ENCODE measurements at places on chromosomes 2 and 18.

DNA sequence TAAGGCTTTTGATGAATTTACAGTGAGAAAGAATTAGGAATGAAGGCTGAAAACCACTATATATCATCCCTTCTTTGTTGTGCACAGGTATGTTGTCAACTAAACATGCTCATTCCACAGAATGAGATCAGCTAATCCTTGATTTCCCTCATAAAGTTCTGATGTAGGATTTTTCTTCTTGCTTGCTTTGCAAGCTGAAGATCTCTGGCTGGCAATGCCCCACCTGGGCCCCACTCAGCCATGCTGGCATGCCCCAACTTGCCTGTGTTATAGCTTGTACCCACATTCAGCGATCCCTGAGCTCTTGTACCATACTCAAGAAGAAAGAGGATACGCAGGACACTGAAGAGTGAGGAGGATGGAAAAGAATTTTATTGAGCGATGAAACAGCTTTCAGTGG is 18.0 kb upstream of the SERPINB11 start:
- DNase-seq = no peak

- no peak for DNase-seq
Measured at GRCh38 chr2:60371681-60372080, 181.8 kb downstream of the BCL11A start.

DNA sequence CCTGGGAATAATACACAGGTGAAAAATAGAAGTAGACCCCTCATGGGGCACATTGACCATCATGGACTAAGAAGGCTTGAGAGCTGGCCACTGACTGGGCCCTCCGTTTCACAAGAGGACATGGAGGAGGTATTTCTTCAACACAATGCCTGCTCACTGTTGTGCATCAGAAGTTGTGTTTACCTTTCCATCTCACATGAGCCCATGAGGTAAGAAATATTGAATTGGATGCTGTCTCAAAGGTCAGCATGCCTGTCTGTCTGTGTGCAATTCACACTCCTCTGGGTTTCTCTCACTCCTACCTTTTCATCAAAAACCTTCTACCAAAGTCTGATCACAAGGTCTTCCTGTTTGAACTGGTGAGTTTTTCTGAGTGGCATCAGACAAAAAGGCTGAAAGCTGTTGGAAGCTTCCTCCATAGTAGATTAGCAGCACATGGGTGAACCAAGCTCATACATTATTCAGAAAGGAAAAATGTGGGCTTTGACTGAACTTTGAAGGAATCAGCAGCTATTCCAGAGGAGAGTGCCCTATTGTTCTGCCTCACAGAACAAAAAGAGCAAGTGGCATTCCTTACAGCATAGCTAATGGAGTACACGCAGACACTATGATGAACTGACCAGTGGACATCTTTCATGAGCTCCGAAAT is 143.2 kb upstream of the RND3 start:
- peak; percentile 69 for DNase-seq

DNA sequence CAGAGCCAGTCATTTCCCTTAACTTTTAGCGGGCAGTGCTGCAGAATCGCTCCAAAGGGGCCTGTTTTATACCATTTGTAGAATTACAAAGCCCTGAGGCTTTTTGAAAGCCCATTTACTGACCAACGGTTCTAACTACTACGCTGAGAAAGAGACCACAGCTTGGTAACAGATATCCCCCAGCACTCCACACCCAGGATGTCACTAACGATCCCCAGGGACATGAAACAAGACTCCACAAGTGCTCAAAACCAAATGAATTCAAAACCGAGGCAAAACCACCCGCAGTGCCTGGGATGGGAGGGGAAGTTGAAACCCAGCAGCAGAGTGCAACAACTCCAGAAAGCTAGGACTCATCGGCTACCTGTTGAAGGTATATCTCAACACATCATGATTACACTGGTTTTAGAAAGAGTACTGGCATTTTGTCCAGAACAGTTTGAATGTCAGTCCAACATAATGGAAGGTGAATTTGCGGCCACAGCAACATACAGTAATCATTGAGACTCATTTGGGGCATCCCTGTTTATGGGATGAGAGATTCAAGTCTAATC is 33.6 kb upstream of the LRP2 start:
- DNase-seq = peak; percentile 33

DNA sequence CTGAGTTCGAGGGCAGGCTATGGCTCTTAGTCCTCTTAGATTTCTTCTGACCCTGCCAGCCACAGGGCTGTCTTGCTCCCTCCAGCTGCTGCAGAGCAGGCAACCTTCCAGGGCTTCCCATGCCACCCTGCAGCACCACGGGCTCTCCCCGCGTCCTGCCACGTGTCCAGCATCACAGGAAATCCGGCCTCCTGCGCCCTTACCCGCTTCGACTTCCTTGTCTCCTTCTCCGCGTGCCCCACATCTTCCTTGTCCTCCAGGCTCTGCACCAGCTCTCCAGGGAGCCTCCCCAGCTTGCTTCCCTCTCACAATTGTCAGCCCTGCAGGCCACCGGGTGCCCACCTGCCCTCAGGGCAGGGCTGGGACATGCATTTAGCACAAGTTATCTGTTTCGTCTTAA is 253.5 kb downstream of the DCDC2C start:
- DNase-seq = no peak

- no peak for DNase-seq
Measured at GRCh38 chr2:145652036-145652435, 1132.1 kb upstream of the ZEB2 start.
